Upper lobe of left lung (tissue), 6 donors: ENCODE measurements at places on chromosomes 1 and 21. TPM values are rescaled to one million over a fixed set of nuclear protein-coding genes. Genes with fewer than 3 reads are reported as not detected.

The TAGLN2 gene
- 1,014 TPM for total RNA-seq

The CA6 gene
- total RNA-seq = not detected

The RSBN1 gene
- 23.2 TPM for total RNA-seq

The EPB41 gene
- 47.5 TPM for total RNA-seq

DNA sequence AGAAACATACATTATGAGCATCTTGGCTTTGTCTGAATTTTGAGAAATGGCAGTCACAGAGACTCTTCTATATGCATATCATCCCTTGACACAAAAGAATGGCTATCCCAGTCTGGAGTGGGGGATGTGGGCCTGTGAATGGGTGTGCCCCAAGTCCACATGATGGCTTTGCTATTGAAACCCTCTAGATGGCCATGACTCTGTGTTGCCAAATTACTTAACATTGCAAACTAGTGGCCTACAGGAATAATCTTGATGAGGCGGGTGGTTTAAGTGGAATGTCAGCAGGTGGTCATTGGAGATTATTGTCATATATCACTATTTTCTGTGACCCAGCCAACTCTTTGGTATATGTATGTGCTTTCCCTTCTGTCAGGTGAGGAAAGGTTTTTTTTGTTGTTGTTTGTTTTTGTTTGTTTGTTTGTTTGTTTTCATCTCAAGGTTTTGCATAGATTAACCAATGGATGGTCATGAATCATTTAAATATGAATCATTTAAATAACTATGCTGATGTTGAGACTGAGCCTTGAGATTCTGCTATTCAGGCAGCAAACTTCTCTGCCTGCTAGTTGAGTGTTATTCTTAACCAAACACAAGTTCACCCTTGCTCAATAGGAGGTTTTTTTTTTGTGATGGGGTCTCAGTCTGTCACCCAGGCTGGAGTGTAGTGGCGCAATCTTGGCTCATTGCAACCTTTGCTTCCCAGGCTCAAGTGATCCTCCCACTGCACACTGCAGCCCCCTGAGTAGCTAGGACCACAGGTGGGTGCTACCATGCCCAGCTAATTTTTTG lies 103.0 kb downstream of the NOS1AP start:
- no peak overlapping the region for H3K4me3 ChIP-seq
- no peaks in the 10 kb centered on the region for H3K4me1 ChIP-seq
- no peak overlapping the region for H3K27ac ChIP-seq
- no peaks in the 10 kb centered on the region for H3K27me3 ChIP-seq
- no peaks in the 10 kb centered on the region for H3K36me3 ChIP-seq
- DNase-seq = no peak

- H3K4me3 ChIP-seq = no peak overlapping the region
- H3K36me3 ChIP-seq = no peaks in the 10 kb centered on the region
- DNase-seq = no peak
- no peak overlapping the region for H3K27ac ChIP-seq
- peaks cover 8% of the 10 kb centered on the region for H3K4me1 ChIP-seq
Measured at GRCh38 chr21:44442266-44443125, 12.8 kb upstream of the LRRC3 start.

DNA sequence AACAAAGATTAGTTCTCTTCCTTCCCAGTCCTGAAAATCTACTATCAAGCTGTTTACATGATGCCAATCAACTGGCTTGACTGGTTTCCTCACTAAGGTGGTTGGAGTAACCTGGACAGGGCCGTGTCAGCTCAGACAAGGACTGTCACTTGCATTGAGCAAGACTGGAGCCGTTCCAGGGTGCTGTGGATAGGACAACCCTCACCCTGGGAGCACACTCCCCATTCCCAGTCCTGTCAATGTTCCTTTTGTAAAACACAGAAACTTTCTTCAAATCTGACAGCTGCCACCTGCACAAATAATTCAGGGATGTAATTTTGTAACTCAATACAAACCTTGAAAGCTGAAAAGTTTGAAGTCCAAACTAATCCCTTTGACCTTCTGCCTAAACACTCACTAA lies 31.4 kb downstream of the PLPP3 start:
- no peaks in the 10 kb centered on the region for H3K27me3 ChIP-seq
- H3K27ac ChIP-seq = peak overlapping the region; percentile 32
- no peak for DNase-seq
- H3K36me3 ChIP-seq = no peaks in the 10 kb centered on the region
- H3K4me1 ChIP-seq = peaks cover 33% of the 10 kb centered on the region

DNA sequence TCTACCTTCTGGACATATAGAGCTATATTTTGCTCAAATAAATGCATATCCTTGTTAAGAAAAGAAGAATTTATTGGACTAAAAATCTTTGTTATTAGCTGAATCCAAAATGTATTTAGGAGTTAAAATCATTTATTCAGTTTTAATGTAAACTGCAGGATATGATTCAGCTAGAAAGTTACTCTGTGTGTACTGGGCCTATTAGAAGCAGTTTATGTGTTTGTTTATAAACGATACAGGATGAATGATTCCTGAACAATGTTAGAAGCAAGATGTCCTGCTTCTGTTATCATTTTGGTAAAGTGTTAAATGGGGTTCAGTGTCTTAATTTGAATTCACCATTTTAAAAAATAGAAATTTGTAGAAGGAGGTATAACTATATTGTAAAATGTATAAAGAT lies 549.2 kb upstream of the ZRANB2 start:
- no peaks in the 10 kb centered on the region for H3K36me3 ChIP-seq
- DNase-seq = no peak
- no peaks in the 10 kb centered on the region for H3K27me3 ChIP-seq
- H3K4me3 ChIP-seq = no peak overlapping the region
- no peak overlapping the region for H3K27ac ChIP-seq

DNA sequence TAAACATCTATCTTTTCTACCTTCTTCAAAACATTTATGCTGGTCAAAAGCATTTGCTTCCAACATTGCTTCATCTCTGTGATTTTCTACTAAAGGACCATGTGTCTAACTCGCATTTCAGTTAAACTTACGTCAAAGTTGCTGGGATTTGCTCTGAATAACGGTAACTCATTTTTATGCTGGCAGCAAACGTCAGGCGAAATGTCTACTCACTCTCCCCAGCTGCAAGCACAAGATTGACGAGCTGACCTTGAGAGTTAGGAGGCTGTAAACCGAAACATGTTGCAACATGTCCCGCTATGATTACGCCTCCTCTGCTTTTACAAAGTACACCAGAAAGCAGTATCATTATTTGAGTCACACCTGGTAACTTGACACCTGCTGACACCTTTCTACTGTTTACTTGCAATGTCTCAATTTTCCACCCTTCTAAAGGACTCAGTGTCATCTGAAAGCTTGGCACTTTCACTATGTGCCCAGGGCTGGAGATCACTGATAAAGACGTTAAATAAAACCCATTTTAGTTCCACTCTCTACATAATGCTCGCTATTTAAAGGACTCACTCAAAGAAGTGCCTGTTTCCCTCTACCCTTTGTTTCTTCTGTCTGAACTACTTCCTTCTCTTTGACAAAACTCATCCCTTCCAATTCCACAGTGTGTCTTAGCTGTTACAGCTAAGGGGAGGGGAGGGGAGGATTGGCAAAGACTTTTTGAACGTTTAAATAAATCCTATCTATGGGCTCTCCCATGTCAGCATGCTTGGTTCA lies 111.9 kb downstream of the PTPN14 start:
- H3K36me3 ChIP-seq = no peaks in the 10 kb centered on the region
- H3K4me3 ChIP-seq = peak overlapping the region; percentile 21
- no peak for DNase-seq

DNA sequence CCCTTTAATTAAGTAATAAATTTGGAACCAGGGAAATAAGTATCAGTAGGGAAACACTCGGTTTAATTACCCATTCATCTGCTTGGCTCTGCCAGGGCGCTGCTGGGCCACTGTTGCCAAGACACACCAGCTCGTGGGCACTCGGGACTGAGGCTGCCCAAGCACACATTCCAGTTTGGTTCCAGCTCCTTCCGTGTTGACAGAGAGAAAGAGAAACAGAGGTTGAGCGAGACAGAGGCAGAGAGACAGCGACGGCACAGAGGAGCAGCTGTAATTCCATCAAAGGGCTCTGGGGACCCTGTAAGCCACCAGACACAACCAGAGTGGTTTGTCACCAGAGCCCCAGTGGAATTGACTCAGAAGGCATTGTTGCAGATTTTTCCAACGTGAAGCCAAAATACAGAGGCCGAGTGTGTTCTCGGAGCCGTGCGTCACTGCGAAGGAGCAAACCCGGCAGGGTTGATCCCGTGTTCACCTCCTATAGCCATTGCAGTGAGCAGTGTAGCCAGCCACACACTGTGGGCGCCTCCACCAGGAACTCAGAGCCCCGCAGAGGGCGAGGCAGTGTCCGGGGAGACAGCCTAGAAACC lies 33.5 kb downstream of the SYF2 start:
- peak; percentile 43 for DNase-seq
- H3K4me1 ChIP-seq = no peaks in the 10 kb centered on the region
- H3K27ac ChIP-seq = no peak overlapping the region
- no peaks in the 10 kb centered on the region for H3K27me3 ChIP-seq

- H3K27ac ChIP-seq = no peak overlapping the region
- H3K36me3 ChIP-seq = no peaks in the 10 kb centered on the region
Measured at GRCh38 chr1:53398576-53399365, 60.4 kb upstream of the DMRTB1 start.

DNA sequence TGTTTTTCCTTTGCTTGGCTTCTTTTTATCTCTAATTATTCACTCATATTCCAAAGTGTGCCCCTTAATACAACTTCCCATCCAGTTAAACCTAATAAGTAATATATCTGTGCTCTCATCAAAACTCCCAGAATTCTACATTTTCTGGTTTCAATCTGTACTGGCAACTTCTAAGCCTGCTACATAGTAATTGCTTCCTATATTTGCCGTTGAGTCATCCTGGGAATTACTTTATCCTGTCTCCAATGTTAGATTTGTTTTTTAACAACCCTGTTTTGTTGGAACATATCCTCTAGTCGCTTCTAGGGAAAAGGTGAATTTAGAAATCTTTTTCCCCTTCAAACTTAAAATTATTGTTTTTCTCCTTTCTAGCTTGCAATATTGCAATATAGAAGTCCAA lies 620.5 kb upstream of the PKN2 start:
- no peaks in the 10 kb centered on the region for H3K27me3 ChIP-seq
- DNase-seq = no peak
- H3K4me3 ChIP-seq = no peak overlapping the region
- H3K27ac ChIP-seq = no peak overlapping the region
